ENCODE measurements at places on chromosomes 11 and 22.

- no peak for DNase-seq
These were observed 30.4 kb upstream of the RASL10A start for GRCh38 chr22:29345932-29346331.

DNA sequence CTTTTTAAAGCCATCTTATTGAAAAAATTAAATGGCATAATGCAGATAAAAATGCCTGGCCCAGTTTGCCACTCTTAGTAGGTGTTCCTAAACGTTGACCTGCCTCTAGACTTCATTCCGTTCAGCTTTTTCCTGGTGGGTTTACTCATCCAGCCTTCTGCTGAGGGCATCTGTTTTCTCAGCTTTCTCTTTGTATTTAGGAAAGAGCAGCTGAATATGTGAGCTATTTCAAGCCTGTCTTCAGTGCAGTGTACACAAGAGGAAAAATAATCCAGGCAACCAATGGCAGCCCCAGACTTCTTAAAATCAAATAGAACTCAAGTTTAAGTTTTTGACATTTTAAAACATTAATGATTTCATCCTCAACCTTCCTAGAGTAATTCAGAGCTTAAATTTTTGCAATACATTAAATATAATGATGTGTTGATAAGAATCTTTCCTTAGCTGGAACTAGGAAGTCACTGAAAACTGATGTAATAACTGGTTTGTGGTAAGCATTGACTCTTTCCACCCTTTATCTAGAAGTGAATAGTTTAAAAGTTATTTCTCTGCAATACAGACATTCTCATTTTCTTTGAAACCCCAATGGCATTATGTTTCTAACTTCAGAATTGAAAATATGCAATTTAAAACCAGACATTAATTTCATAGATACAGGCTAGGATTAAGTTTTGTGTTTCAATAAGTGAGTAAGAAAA is 165.4 kb downstream of the AASDHPPT start:
- DNase-seq, result no peak

DNA sequence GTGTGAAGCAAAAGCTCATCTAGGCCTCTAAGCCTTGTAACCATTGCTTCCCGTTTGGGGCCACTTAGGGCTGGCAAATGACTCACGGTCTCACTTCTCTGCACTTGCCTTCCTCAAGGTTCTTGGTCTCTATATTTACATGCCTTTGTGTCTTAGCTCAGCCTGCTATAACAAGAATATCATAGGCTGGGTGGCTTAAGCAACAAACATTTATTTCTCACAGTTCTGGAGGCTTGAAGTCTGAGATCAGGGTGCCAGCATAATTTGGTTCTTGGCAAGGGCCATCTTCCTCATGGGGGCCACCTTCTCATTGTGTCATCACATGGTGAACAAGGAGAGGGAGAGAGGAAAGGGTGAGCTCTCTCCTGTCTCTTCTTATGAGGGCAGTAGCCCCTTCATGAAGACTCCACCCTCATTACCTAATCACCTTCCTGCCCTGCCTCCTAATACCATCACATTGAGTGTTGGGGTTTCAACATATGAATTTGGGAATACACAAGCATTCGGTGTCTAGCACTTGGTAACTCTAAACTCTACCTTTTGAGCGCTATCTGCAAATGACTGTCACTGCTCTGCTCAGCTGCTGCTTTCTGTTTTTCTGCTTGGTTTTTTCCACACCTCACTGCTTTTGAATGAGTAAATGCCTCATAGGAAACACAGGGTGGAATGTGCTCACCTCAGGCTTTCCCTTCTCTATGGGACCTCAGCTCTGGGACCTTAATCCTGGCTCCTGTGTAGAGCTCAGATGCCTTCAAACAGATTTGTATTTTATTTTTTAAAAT is 16.2 kb upstream of the ME3 start:
- DNase-seq, result peak; percentile 90

DNA sequence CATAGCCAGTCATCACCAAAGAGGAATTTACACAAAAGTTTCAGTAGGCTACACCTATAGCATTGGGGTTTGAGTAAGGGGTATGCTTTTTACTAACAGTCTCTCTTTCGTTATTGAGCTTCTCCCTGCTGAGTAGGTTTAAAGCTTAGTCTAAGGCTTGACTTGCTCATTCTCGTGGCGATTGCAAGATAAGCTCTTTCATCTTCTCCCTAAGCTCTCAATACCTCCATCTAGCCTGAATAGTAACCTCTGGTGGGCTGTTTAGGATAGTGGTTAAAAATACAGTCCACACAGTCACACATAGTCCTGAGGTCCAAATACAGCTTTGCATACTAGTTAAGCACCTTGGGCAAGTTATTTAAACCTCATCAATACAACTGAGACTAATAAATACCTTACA is 65.6 kb downstream of the IMMP1L start:
- DNase-seq, result no peak

GRCh38 chr11:25775603-25776002 is 556.3 kb upstream of the ANO3 start:
- peak; percentile 17 for DNase-seq

DNA sequence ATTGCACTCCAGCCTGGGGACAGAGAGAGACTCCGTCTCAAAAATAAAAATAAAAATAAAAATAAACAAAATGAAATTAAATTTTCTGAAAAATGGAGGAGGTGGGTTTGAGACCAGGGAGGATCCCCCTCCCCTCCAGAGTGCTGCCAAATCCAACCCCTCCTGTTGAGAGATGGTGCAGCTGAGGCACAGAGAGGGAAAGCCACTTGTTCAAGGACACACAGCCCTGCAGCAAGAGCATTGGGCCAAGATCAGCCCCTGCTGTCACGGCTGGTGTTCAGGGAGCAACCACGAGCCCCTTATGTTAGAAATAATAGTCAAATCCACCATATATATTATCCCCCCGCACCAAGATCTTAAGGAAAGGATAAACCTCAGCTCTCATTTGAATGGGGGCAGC is 2.7 kb downstream of the MYO18B start:
- DNase-seq, result no peak

- DNase-seq, result no peak
These were observed 4.1 kb downstream of the SLC5A12 start for GRCh38 chr11:26717771-26718170.

GRCh38 chr11:78194490-78194889 is 5.8 kb downstream of the USP35 start:
- DNase-seq, result peak; percentile 59

- no peak for DNase-seq
These were observed 77.4 kb downstream of the NAV2 start for GRCh38 chr11:19789835-19790710.
